Left colon (tissue), 2 donors: ENCODE measurements at places on chromosomes 5 and 9.
A peak's percentile ranks its signal among the peaks of the same experiment; 100 is the strongest.

- DNase-seq, result no peak
Measured at GRCh38 chr9:131981116-131981776, 98.4 kb downstream of the MED27 start.

GRCh38 chr5:56244627-56245026 is 11.5 kb upstream of the ANKRD55 start:
- no peak for DNase-seq

GRCh38 chr5:122184676-122185255 is 55.4 kb downstream of the ZNF474 start:
- DNase-seq, result no peak

- DNase-seq, result no peak
Measured at GRCh38 chr5:132268769-132269551, 11.5 kb downstream of the PDLIM4 start.

DNA sequence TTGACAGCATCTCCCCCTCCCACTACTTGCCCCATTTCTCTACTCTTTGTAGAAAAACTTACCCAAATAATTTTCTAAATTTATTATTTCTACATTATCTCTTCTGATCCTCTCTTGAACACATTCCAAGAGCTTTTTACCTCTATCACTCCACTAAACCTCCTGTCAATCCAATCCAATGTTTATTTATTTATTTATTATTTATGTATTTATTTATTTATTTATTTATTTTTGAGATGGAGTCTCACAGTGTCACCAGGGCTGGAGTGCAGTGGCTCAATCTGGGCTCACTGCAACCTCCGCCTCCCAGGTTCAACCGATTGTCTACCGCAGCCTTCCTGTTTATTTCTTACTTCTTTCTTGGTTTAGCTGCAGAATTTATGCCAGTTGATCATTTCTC is 178.5 kb upstream of the GAS1 start:
- DNase-seq, result no peak

- DNase-seq, result no peak
Measured at GRCh38 chr9:38747067-38747466, 27.1 kb upstream of the FAM240B start.

GRCh38 chr5:65961633-65962032 is 35.3 kb downstream of the ERBIN start:
- no peak for DNase-seq

DNA sequence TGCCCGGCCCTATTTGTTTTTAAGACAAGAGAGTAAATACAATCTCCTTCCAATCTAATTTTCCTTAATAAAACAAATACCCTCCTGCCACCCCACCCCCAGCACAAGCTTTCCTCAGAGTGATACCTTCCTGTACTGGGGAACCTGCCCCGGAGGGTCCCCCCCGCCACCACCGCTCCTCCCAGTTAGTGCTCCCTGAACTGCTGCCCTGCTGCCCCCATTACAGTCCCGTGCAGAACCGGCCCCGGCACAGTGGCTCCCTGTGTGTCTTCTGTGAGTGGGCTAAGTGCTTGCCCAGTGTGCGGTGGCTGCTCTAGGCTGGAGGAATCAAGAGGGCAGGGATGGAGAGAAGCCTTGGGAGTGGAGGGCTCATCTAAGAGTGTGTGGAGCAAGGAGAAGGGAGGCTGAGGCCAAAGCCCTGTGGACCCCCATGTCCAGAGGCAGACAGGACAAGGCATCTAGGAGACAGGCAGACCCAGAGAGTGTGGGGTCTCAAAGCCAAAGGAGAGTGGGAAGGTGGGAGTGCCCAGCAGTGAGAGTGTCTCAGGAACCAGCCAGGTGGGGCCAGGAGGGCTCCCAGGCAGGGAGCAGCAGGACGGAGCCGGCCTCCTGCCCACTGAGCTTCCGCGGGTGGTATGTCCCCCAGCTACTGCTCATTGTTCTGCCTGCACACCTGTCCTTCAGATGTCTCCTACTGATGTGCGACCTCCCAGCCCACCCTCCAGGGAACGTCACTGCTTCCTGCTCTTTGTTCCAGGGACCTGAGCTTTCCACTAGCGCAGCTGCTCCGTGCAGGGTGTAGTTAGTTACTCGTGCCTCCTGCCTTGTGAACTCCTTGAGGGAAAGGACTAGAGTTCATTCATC is 129.0 kb downstream of the DAB2IP start:
- DNase-seq, result peak; percentile 16

DNA sequence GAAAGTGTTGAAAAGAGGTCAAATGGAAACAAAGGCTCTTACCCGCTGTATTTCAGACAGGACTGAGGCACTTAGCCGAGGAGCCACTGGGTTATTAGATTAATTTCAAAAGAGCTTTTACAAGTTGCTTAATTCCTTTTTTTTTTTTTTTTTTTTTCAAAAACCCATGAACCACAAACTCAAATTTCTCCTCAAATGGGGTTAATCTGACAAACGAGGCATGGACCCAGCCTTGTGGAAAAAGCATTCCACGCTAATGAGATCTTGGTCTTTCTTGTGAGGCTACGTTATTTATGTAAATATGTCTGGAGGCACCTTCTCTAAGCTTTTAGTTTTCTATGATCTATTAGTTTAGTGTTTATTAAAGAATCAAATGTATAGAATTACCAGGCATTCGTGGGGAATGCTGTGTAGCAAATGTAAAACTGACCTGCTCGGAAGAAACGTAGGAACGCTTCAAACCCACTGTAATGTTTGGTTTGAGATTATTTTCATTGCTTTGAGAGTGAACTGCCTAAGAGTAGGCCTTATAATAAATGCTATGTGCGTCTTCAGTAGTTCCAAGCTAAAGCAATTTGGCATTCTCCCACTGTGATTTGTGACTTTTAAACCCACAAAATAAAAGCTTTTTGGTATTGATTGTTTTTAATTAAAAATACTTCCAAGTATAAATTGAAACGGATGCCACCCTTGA is 134.7 kb downstream of the CDH6 start:
- no peak for DNase-seq

GRCh38 chr5:31759925-31760324 is 121.0 kb downstream of the PDZD2 start:
- no peak for DNase-seq

DNA sequence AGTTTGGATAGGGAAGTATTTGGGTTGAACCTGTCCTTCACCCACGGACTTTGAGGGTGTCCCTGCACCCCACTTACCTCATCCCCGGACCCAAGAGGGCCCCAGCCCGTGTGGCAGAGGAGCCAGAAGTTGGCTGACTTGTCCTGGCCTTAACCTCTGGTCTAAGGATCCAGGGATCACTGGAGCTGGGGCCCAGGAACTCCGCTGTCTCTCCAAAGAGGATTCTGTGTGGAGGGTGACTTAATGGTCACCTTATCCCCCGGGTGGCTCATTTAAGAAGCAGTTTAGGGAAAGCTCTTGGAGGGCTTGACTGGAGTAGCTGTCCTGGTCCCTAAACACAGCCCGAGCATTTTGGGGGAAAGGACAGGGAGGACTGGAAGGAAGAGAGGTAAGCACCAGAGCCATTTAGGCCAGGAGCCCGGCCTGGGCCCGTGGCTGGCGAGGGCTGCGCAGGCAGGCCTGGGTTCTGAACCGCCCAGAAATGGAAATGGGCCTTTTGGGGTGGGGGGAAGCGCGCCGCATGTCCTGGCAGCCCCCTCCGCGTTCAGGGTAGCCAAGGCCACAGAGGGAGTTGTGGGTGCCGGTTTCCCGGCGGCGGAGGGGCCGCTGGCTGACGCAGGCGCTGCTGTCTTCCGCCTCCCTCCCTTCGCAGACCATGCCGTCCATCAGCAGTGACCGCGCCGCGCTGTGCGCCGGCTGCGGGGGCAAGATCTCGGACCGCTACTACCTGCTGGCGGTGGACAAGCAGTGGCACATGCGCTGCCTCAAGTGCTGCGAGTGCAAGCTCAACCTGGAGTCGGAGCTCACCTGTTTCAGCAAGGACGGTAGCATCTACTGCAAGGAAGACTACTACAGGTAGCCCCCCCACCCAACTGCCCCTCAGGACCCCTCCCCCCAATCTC is 2.0 kb downstream of the LHX2 start:
- no peak for DNase-seq

GRCh38 chr9:131703697-131704096 is 36.2 kb downstream of the RAPGEF1 start:
- DNase-seq, result no peak

DNA sequence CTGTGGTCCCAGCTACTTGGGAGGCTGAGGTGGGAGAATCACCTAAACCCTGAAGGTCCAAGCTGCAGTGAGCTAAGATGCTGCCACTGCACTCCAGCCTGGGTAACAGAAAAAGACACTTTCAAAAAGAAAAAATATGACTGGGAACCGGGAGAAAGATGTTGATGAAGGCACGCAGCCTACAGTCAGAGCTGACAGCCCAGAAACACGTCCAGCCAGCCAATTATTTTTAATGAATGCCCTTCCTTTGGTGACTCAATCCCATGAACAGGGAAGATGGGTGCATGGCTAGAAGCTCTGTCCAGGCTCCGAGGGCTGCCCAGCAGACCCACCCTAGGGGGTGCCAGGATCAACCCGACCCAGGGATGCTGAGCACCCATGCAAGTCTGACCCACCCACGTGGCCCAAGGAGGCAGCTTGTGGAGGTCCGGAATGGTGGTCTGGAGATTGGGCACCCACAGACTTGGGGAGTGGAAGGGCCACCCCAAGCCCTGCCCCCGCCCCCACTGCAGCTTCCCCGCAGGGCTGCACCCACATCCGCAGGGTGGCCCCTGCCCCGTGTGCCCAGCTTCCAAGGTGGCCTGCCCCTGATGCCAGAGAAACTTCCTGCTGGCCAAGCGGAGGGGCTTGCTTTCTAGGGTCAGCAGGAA is 51.0 kb downstream of the ADAMTS2 start:
- DNase-seq, result no peak

DNA sequence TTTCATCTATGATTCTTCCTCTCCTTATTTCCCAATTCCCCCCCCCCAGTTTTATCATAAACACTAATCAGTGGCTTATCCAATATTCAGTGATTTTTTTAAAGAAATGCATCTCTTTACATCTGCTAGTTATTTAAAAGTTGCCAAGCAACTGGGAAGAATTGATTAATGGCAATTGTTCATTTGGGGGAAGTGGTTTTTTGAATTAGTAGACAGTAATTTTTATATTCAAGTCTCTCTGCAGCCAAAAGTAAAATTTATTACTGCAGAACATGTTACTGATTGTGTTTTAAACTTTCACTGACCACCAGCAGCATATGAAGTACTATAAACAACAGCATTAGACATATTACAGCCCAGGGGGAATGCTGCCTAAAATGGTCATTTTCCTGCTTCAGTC is 308.8 kb upstream of the NREP start:
- no peak for DNase-seq

- no peak for DNase-seq
Measured at GRCh38 chr5:151633892-151634291, 42.8 kb upstream of the FAT2 start.

- no peak for DNase-seq
Measured at GRCh38 chr9:135164036-135164435, 76.6 kb downstream of the OLFM1 start.

DNA sequence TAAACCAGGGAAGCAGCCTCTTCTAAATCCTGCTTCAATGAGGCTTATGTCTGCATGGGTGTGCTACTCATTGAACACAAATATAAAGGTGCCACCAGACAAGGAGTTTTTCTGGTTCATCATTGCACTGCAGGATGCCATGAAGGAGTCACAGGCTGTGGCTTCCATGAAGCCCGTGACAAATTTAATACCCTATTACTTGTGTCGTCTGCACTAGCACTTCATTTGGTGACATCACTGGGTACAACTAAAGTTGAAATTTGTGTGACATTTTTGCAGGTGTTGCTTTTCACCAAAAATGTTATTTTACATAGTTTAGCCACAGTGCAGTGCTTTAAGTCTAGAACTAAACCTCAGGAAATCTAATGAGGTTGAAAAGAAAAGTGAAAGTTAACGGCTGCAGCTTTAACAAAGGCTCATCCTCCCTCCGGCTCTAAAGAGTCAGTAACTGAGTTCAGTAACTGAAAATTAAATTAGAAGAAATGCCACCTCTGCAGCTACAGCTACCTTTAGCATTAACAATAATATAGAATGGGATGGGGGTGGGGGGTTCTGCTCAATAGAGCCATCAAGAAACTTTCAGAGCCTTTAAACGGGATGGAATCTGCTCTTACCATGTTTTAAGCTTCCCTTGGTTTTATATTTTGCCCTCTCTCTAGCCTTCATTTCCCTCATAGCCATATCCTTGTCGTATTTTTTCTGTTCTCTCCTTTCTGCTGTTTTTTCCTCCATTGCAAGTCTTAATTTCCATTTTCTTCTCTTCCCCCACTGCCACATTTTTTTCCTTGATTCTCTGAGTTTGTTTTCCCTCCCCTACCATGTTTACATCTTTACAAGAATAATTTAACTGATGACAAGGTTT is 233.8 kb upstream of the TMEM161B start:
- DNase-seq, result no peak

DNA sequence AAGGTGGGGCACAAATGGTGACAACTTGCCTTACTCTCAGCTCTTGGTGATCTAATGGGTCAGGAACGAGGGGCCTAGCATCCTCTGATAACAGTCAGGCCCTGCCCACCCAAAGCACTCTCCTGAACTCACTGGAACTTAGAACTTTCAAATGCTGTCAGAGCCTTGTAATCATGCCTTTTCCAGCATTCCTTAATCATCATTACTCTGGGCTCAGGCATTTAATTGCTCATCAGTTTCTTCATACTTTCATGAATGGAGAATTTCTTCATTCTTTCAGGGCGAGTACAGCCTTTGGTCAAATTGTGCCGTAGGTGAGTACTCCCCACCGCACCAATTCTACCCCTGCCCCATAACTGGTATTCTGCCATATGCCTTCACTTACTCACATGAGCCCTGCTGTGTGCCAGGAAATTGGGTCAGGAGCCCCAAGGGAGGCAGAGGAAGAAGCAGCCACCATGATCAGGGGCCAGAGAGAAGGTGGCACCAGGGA is 30.2 kb upstream of the DUSP1 start:
- DNase-seq, result no peak

GRCh38 chr5:132313366-132313765 is 19.2 kb downstream of the SLC22A4 start:
- DNase-seq, result no peak

- no peak for DNase-seq
Measured at GRCh38 chr5:173668245-173668800, 51.9 kb upstream of the BOD1 start.

- DNase-seq, result no peak
Measured at GRCh38 chr5:73823508-73823925, 197.5 kb downstream of the ARHGEF28 start.

- no peak for DNase-seq
Measured at GRCh38 chr5:34412736-34413135, 243.4 kb upstream of the RAI14 start.

GRCh38 chr5:1997640-1998347 is 115.1 kb upstream of the IRX4 start:
- DNase-seq, result no peak

- no peak for DNase-seq
Measured at GRCh38 chr5:139574641-139575312, 13.6 kb downstream of the UBE2D2 start.

DNA sequence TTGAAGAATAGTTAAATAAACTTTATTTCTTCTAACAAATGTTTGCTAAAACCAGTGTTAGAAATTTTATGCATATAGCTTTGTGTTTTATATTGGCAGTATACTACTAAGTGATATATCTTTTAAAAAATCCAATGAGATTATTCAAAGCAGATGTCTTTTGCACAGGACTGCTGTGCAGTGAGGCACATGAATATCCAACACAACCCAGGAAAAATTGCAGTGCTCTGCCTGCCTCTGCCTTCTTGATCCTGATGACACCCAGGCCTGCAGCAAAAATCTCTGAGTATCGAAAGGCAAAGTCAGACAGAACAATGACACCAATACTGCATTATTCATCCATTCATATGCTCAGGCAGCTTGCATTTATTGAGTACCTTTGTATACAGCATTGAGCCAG is 1076.5 kb upstream of the ARRDC3 start:
- DNase-seq, result no peak
